ENCODE measurements at places on chromosomes 5 and 9.

GRCh38 chr5:60036192-60036938, 142.8 kb upstream of the PDE4D start:
- no peak for ATAC-seq

DNA sequence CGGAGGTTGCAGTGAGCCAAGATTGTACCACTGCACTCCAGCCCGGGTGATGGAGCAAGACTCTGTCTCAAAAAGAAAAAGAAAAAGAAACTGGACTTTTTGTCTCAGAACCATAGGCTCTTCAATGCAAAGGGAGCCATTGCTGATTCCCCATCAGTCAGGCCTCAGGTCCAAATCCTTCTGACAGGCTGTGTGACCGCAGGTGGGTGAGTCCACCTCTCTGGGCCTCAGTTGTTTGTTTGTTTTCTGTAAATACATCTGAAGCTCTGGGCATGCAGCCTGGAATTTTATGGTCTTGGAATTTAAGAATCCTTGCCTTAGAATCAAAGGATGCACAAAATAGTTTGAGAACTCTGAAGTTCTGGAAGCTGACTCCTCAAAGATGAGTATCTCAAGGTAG, 21.1 kb upstream of the TOR2A start:
- ATAC-seq: no peak

GRCh38 chr5:76358-77169, 15.4 kb upstream of the PLEKHG4B start:
- no peak for ATAC-seq

DNA sequence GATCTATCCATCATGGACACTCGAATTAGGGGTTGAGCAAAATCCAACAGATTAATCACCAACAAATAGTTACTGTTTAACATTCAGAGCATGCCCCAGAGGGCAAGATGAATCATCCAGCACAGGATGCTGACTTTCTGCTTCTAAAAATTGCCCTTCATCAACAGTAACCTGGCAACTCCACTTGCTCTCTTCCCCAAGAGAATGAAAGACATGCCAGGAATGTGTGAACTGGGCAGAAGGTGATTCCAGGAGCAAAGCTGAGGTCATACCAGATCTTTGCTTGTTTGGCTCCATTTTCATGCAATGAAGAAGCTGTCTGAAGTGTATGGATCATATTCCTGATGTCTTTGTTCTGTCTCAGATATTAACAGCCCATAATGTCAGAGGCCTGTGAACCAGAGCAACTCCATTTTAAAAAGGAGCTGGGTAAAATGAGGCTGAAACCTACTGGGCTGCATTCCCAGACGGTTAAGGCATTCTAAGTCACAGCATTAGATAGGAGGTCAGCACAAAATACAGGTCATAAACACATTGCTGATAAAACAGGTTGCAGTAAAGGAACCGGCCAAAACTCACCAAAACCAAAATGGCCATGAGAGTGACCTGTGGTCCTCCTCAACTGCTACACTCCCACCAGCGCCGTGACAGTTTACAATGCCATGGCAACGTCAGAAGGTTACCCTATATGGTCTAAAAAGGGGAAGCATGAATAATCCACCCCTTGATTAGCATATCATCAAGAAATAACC, 2.5 kb upstream of the ZNF367 start:
- peak; percentile 47 for ATAC-seq

DNA sequence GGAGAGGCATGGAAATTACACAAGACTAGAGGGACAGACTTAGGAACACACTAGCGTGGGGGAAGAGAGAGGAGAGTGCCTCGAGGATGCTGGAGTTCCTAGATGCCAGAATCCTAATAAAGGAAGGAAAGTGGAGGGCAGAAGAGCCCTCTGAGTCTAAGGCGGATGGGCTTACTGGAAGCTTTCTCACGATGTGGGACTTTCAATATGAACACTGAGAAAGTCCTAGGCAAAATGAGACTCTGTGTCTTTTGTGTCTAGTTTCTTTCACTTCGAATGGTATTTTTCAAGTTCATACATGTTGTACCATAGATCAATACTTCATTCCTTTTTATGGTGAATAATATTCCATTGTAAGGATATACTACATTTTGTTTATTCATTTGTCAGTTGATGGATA, 239.4 kb downstream of the NSG2 start:
- no peak for ATAC-seq

GRCh38 chr9:17520268-17521064, 58.4 kb upstream of the SH3GL2 start:
- no peak for ATAC-seq

GRCh38 chr5:143542798-143543144, 139.3 kb upstream of the NR3C1 start:
- ATAC-seq: peak; percentile 20

- ATAC-seq: no peak
Measured at GRCh38 chr5:15574806-15575325, 74.9 kb downstream of the FBXL7 start.

- no peak for ATAC-seq
Measured at GRCh38 chr9:97511655-97512427, 10.4 kb downstream of the TMOD1 start.

GRCh38 chr5:68398146-68398812, 182.7 kb downstream of the PIK3R1 start:
- ATAC-seq: no peak

DNA sequence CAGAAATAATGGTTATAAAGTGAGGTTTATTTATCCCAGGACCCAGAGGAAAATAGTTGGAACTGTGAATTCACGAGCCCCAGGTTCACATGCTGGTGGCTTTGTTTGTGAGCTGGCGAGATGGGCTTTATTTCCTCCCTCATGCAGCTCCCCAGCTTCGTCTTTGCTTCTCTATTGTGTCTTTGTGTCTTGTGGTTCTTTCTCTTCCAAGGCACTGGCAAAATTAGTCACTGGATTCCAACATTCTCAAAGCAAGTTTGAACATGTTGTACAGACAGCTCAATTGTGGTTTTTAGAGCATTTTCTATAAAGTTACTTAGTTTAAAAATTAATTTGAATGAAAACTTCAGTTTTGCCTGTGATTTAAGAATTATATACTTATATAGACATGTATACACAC, 7.2 kb downstream of the NDUFS6 start:
- no peak for ATAC-seq

DNA sequence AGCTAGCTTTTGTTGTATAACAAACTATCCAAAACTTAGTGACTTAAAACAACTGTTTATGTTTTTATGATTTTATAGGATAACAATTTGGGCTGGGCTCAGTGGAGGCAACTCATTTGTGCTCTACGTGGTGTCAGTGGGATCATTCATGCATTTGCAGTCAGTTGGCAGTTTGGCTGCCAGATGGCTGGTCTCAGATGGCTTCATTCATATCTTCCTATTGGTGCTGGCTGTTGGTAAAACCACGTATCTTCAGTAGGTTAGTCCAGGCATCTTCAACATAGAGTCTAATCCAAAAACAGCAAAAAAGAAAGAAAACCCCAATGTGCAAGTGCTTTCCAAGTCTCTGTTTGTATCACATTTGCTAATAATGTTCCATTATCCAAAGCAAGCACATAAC, 51.7 kb upstream of the RIC1 start:
- ATAC-seq: no peak

DNA sequence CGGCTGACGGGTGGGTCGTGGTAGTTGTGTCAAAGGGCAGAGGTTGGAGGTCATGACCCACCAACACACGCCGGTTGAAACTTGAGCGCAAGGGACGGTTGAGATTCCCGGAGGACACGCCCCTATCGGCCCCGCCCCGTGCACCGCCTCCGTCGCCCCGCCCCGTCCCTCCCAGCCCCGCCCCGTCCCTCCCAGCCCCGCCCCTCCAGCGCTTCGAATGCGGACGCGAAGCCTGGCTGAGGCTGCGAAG, 226 bp upstream of the RANBP17 start:
- no peak for ATAC-seq

GRCh38 chr5:124650147-124650561, 96.3 kb downstream of the ZNF608 start:
- no peak for ATAC-seq

Data from SK-N-SH treated with all-trans-retinoic acid at 6 μM for 48 hours (cell line).